GM12892 (cell line): ENCODE measurements at places on chromosomes 6 and 20.

GRCh38 chr6:13759025-13759424, 47.4 kb upstream of the RANBP9 start:
- DNase-seq: no peak

GRCh38 chr6:106805771-106806170, 168.8 kb downstream of the CD24 start:
- DNase-seq: no peak

GRCh38 chr6:101544286-101544685, 150.8 kb downstream of the GRIK2 start:
- no peak for DNase-seq

DNA sequence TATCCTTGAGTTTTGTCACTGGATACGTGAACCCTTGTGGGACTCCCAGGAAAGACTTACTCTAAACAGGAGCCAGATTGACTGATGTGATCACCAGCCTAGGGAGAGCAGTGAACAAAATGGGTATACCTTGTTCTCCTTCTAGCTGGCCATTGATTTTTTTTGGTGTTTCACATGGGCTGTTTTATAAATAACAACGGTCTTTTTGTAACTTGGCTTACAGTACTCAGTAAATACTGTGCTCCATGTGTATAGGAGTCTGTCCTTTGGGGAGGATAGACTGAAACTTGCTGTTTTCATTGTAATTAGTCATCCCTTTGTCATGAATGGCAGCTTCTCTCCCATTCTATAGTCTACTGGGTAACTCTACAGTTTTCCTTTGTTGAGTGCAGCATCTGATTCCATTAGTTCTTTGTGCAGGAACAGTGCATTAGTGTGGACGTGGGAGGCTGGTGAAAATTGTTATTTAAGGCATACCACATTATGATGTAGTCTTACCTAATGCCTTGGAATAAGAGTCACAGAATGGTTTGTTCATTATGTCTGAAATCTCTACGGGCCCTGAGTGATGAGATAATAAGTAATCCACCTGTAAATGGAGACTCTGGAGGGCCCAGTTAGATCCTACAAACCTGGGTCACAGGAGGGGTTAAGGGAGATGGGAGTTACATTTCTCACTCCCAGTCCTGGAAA, 89.5 kb downstream of the TIAM2 start:
- no peak for DNase-seq

DNA sequence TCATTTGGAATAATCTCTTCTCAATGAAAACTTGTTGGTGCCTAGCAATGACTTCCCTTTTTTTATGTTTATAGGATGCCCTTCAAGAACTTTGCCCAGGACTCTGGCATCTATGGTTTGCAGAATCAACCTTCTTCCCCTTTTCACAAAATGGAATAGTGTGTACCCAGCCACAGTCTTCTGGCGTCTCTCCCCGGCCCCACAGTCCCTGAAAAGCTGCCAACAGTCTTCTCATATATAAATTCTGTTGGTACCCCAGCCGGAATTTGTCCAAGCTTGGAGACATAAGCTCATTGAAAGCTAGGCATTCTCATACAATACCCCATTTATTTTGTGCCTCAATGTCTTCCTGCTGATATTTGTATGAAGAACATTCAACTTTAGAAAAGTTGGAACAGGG, 26.4 kb upstream of the MCM3 start:
- DNase-seq: no peak

- DNase-seq: no peak
These were observed 297.8 kb downstream of the PRL start for GRCh38 chr6:21999012-21999528.

DNA sequence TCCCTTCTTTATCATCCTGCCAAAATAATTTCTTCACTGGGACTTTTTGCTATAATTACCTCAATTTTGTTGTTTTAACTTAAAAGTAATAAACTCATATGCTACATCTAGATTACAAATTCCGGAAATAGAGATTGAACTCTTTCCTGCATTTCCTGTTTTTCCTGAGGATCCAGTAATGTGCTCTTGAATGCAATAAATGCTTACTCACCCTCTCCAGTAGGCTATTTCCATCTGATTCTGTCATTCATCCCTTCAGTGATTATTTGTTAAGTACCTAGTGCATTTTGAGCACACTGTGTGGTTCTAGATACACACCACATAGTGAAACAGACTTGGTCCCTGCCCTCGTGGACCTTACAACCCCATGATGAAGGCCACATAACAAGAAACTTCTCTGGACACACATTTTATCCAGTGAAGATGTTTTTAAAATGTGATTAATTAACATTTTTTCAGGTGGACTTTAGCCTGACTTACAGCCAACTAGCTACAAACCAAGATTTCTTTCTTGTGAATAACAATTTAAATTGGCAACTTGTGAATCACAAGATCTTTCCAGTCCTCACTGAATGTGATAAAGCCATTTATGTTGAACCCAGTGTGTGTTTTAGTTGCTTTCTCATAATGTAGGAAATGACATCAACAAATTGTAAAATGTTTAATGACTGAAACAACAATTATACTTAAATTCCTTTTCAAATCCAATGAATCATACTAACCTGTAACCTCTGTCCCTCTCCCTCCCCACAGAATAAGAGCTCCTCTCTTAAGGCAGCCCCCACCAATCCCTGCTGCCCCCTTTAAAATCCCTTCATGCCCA, 272.3 kb downstream of the KHDC1L start:
- no peak for DNase-seq

DNA sequence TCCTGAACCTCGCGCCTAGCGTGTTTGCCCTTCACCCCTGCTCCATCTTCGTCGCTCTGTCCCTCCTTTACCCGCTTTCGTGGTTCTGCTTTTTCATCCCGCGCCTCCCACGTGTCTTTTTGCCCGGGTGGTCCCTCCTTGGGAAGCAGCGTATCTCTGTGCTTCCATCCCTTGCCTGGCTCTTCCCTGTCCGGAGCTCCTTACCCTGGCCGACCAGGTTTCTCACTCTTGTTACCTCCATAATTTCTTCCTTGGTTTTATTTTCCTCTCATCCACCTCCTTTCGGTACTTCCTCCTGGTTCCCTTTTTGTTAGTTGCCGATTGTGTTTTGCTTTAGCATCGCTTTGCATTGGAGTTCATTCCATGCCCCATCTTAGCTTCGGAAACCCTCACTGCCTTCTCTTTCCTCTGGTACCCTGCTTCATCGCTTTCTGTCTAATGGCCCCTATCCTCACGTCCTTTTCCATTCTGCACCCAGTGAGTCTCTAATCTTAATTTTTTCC, 735 bp downstream of the FAM135A start:
- no peak for DNase-seq

- DNase-seq: no peak
These were observed 1.4 kb upstream of the FOXS1 start for GRCh38 chr20:31846793-31847138.

DNA sequence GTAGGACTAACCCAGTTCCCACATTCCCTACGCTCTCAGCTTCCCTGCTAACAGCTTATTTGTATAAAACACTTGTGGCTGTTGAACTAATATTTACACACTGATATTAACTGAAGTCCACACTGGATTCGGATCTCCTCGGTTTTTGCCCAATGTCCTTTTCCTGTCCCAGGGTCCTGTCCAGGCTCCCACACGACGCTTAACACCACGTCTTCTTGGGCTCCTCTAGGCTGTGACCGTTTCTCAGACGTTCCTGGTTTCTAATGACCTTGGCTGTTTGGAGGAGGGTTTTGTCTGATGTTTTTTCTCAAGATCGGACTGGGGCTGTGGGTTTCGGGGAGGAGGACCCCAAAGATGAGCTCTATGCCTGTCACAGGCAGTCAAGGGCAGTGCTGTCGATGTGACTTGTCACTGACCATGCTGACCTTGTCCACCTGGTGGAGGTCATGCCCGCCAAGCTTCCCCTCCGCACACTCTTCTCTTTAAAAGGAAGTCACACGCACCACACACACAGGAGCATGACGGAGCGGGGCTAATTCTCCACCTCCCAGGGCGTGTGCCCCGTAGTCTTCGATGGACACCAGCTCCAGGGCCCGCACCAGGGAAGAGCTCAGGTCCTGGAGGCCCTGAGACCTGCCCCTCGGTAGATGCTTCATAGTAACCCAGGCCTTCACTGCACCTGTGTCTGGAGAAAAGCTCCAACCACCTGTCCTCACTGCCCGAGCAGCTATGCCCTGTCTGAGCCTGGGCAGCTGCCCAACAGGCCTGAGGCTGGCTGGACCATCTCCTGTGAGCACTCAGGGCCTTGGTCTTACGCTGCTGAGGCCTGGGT, 72.0 kb downstream of the TTLL2 start:
- DNase-seq: no peak

DNA sequence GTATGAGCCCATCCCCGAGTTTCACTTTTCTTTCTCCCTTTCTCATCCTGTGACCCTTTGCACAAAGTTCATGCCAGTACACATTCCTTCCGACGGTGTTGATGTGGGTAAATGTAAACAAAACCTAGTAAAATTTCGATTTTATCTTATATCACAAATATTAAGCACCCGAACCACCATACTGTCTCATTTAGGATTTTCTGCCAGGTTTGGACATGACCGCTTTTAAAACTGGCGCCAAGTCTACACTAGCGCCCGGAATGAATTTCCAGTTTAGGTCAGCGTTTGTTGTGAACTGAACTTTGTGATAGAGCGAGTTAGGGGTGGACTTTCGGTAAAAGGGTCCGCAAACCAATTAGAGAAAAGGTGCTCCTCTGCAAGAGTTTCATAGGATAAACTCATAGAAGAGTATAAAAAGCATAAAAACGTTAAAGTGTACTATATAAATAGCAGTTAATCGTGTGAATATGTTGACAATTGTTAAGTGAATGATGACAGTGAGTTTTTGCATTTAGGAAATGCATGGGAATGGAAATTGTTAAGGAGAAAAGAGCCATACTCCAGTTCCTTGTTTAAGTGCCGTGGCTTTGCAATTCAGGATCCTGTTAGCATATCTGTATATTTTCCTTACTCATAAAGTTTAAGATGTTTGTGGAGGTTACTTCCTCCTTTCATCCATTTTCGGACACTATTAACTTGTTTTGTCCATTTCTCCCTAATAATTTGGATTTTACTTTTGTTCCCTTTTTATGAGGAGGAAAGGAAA, 937 bp downstream of the AKAP7 start:
- DNase-seq: no peak

DNA sequence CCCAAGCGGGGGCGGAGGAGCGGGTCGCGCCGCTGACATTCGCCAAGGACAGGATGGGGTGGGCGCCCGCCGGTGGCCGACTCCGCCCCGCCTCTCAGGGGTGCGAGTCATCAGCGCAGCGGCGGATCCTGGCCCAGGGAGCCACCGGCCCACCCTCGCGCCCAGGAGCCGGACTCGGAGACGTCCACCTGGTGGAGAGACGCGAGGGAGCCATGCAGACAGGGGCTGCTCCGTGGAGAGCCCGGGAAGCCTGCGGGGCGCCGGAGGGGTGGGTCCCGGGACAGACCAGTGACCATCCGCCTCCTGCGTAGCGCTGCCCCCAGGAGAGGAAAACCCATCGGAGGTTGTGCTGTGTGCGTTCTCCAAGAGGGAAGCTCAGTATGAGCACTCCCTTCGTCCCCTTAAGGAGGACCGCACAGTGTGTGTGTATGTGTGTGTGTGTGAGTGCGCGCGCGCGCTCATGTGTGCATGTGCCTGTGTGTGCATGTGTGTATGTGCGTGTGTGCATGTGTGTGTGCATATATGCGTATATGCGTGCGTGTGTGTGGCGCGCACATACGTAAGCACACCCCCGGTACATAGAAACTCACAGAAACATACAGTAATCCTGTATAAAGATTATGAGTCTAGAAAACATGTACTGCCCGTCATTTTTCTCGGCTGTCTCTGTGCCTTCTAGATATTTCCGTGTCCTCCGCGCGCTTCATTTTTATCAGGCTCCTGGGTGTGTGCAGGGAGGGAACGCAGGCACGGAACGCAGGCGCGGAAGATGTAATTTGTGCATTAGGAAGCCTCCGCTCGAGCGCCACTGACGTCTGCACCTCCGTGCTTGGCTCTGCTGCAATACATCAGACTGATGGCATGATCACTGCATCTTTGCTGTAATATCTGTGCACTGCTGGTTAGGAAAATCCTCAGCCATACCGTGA, 158.9 kb downstream of the TBXT start:
- no peak for DNase-seq

DNA sequence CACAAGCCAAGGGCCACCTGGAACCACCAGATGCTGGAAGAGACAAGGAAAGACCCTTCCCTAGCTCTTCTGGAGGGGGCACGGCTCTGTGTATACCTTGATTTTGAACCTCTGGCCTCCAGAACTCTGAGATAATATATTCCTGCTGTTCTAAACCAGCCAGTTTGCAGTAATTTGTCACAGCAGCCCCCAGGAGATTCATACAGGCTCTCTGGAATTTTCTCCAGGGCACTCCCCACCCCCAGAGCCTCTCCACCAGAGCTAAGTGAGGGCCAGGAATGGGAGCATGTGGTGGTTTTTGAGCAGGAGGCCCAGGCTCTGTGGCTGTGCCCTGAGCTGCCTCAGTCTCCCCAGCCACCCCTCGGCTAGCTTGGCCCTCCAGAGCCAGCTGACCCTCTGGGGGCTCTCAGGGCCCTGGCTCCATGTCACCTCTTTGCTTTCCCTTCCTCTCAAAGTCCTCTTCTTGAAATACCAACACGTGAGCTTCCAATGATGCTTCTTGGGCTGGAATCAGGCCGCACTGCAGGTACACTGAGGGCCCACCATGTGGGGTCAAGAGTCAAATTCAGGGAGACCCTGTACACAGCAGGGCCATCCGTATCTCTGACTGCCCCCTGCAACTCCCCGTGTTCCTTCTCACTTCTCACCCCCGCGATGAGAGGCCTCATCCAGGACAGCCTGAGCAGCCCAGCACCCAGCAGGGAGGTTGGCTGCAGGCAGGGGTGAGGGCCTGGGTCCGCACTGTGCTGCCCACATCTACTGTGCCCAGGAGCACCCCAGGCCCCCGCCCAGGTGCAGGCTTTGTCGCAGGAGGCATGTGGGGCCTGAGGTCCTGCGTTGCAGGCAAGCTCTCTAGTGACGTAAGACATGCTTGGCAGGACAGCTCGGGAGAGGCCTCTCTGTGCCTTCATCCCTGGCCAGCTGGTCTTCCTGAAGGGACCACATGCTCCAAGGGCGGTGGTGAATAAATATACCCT, 155.5 kb downstream of the ANKRD60 start:
- DNase-seq: no peak

GRCh38 chr6:160832422-160832821, 130.4 kb downstream of the PLG start:
- no peak for DNase-seq

GRCh38 chr6:56156643-56157042, 90.7 kb downstream of the COL21A1 start:
- DNase-seq: no peak
